Stimulated activated CD4-positive, alpha-beta T cell treated with anti-CD3 and anti-CD28 coated beads, Interleukin-4, amount 100 ng/mL, for 1 hour (primary cell): ENCODE measurements at places on chromosomes 6 and 20.
A peak's percentile ranks its signal among the peaks of the same experiment; 100 is the strongest.

- no peak for DNase-seq
Measured at GRCh38 chr6:170470734-170471133, 82.4 kb downstream of the PSMB1 start.

- DNase-seq, result no peak
Measured at GRCh38 chr20:10922941-10923340, 249.1 kb upstream of the JAG1 start.

GRCh38 chr6:149834513-149835481 lies 29.4 kb downstream of the LRP11 start:
- DNase-seq, result peak; percentile 52

DNA sequence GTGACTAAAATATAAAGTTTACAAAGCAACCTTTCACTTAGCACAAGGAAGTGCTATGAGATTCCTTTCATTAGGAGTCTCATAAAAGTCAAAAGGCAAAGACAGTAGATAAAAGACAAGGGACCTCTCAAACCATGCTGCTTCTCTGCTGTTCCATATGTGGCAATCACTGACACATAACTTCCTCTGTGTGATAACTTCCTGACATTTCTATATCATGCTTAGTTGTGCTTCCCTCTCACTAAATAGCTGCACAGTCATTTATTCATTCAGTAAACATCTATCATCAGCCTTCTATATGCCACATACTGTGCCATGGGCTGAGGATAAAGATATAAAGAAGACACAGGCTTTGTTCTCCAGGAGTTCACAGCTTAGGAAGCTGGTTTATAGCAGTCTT lies 214.8 kb upstream of the GRIK2 start:
- no peak for DNase-seq
